ENCODE measurements at places on chromosomes 1 and 21.

DNA sequence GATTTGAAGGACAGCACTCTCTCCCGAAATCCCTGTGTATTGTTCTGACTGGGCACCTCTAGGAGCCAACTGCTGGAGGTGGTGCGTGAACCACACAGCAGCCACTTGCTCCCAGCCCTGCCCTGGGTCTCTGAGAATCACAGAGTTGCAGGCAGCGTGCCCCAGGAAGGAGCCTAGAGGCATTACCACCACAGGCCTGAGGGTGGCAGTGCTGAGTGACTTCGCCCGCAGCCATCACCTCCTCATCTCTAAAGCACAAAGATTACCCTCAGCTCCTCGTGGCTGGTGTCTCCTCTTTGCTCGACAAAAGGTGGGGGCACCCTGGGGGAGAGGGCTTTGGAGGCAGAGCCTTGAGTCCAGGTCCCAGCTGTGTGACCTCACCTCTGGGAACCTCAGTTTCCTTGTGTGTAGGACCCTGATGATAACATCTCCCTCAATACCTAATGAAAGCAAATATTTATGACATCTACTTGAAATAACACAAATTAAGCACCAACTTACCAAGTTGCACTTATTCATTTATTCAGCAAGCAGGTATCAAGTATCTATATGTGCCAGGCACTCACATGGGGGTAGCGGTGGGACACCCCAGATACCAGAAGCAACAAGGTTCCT lies 86.3 kb downstream of the VWA5B1 start:
- DNase-seq = peak; percentile 14

DNA sequence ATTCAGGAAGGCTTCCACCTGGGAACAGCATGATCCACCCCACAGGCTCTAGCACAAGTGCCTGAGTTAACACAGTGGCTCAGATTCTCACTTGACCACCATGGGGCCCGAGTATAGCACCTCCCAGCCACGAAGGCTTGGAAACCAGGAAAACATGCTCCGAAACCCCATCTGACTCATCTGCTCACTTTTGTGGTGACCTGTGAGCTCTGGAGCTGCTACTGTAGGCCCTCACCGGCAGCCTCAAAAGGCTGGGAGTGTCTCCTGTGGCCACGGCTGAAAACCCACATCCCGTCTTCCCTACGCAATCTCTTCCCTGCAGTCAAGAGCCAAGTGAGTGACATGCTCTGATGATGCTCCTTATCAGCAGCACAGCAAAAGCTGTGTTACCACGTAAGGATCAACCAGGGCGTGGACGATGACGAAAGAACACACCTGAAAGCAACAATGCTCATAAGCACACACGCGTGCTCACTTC lies 81.4 kb downstream of the TGFBR3 start:
- DNase-seq = no peak

GRCh38 chr1:16243215-16243610 lies 6.2 kb upstream of the CPLANE2 start:
- DNase-seq = no peak

DNA sequence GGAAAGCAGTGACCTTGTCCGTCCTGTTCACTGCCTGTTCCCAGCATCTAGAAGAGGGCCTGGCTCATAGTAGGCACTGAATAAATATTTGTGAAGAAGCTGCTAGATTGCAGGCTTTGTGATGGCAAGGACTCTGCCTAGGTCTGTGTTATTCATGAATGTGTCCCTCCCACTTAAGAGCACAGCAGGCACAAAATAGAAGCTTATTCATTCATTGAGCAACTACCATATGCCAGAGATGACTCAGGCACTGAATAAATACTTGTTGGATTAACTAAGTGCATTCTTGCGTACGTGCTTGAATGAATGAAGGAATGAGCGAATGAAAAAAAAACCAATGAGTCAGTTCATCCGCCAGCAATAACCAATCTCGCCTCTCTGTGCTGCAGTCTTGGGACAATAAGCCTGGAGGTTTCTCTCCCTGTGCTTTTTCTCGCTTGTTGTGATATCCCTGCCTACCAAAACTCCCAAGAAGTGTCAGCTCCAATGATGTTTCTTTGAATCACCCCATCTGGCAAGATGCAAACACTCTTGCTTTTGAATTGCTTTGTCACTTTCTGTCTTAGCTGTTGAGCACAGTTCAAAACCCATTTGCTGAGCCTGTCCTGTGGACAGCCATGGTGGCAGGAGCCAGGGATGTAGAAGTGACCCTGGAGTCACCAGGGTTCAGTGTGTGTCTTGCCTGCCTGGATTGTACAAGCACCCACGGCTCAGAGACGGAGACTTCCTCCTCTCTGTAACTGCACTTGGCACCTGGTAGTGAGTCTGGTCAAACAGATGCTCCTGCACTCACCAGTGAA lies 143.9 kb downstream of the KAZN start:
- DNase-seq = no peak
